Fibroblast of lung (primary cell): ENCODE measurements at places on chromosomes 1 and 21. TPM values are rescaled to one million over a fixed set of nuclear protein-coding genes. Genes with fewer than 3 reads are reported as not detected.

Gene KCNQ4
- total RNA-seq: under 0.01 TPM in 2 replicates

Gene BLACAT1
- total RNA-seq: not detected in 2 replicates

Gene KCNK2
- 2.8 and 6.4 TPM in 2 replicates for total RNA-seq

Gene ETV3L
- total RNA-seq: not detected in 2 replicates

Gene MOV10
- total RNA-seq: 40.3 and 42.9 TPM in 2 replicates
